Activated CD8-positive, alpha-beta memory T cell treated with anti-CD3 and anti-CD28 coated beads for 4 hours (primary cell): ENCODE measurements at places on chromosomes 11 and 22.

- peak; percentile 22 for DNase-seq
Measured at GRCh38 chr22:46355369-46355995, 20.0 kb downstream of the TRMU start.

DNA sequence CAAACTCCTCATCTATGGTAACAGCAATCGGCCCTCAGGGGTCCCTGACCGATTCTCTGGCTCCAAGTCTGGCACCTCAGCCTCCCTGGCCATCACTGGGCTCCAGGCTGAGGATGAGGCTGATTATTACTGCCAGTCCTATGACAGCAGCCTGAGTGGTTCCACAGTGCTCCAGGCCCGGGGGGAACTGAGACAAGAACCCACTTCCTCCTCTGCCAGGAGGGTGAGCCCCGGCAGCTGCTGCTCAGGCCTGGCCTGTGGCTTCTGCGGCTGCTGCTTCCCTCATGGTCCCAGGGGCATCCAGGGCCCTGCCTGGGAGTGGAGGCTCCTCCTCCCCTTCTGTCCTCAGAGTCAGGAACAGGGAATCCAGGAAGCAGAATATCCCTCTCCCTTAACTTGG, 98.4 kb downstream of the ZNF280B start:
- no peak for DNase-seq

DNA sequence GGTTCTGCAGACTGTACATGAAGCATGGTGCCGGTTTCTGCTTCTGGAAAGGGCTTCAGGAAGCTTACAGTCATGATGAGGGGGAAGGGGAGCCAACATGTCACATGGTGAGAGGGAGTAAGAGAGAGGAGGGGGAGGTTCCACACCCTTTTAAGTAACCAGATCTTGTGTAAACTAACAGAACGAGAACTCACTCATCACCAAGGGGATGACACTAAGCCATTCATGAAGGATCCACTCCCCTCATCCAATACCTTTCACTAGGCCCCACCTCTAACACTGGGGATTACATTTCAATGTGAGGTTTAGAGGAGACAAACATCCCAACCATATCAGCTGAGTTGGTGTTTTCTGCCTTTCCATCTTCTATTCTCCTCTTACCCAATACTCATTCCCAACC, 83.5 kb downstream of the BDNF start:
- DNase-seq, result no peak

DNA sequence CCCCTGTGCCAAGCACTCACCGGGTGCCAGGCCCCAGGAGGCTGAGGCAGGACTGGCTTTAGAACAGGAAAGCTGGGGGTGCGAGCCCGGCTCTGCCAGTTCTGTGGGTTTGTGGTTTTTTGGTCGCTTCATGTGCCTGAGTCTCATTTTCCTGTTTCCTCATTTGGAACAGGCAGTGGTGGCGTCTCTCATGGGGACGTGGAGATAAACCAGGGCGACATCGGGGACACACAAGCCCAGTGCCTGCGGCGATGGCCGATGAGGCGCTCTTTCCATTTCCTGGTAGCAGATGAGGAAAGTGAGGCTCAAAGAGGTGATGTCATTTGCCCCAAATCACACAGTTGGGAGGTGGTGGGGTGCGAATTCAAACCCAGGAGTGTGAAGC, 20.8 kb upstream of the CHKA start:
- peak; percentile 25 for DNase-seq

DNA sequence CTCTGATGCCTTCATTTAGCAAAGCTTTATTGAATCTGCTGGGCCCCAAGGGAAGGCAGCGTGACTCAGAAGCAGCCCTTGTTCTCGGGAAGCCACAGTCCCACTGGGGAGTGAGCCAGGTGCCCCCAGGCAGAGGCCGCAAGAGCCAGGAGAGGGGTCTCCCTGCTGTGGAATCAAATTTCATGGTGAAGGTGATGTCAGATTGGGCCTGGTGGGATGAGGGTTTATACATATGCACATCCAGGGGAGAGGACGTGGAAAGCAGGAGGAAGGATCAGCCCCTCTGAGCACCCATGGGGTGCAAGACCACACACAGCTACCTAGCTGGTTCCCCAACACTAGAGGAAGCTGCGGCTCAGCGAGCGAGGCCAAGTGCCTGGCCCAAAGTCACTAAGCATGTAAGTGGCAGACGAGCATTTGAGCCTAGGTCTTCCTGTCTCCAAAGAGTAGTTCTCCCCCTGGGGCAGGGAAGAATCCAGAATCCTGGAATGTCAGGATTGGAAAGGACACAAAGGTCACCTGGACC, 2.0 kb downstream of the SYNGR1 start:
- no peak for DNase-seq

DNA sequence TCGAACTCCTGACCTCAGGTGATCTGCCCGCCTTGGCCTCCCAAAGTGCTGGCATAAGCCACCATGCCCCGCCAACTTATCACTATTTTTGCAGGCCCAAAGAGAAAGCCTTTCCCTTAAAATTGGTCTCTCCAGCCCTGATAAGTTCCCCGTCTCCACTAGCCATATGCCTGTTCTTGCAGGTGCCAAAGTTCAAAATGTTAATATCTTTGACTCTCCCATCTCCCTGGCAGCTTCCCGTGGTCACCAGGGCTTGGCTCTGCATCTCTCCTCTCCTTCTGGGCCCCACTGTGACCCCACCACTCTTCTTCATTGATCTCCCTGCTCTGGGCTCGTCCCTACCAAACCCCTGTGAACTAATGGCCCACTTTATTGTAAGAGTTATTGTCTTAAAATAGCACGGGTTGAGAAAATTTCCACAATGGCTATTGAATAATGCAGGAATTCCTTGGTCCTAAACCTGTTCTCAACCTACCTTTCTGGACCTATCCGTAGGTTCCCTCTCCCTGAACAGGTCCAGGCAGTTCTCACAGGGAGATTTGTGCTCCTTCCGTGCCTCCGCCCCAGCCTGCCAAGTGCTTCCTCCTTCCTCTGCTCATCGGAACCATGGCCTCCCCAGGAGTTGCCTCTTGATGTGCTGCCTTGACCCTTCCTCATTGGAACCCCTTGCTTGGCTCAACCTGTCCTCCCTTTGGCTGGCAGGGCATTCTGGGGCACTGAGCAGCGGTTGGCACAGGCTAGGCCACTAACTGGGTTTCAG, 147.5 kb downstream of the DSCAML1 start:
- no peak for DNase-seq

GRCh38 chr22:23693979-23694680, 3.3 kb downstream of the RGL4 start:
- no peak for DNase-seq

DNA sequence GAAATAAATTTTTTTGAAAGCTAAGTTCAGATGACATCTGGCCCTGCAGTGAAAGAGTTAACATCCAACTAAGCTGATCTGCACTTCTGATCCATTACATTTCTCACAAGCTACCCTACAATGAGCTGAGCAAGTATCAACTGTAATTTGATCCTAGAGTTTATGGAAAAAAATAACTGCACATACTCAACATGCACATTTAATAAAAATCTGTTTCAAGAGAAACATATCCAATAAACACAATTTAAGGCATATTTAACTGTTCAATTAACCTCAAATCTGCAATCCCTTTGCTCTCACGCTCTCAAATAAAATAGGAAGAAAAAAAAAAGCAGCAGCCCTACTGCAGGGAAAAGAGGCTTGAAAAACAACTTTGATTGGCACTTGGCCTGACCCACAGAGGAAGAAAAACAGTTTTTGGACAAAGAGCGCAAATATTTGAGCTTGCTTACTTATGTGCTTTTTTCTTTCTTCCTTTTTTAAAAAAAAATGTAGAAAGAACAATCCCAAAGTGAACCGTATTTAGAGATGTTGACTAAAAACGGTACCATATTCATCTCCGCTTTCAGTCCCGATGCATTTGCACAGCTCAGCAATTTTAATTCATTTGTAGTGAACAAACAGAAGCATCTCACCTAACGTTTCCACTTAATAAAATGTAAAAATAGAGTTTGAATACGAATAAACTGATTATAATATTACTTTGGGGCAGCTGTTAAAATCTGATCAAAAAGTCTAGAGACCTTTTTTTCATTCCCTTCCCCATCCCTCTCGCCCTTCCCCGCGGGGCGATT, 1.6 kb downstream of the SESN3 start:
- DNase-seq, result no peak

- DNase-seq, result no peak
Measured at GRCh38 chr11:17887779-17888178, 125.1 kb downstream of the SERGEF start.

DNA sequence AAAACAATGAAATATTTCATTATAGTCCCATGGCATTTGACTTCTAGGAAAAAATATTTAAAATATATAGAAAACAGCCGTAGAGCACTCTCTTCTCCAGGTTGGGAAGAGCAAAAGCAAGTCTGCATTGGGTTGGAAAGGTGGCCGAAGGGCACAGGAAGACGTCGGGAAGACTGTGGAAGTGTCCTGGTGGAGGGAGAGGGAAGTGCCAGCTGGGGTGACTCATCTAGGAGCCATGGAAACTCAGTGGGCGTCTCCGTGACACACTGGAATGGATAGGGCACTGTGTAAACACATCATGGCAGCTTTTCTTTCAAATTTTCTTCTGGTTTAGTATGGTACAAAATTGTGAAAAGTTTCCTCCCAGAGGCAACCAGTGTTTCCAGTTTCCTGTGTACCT, 12.7 kb downstream of the GTPBP1 start:
- DNase-seq, result no peak

DNA sequence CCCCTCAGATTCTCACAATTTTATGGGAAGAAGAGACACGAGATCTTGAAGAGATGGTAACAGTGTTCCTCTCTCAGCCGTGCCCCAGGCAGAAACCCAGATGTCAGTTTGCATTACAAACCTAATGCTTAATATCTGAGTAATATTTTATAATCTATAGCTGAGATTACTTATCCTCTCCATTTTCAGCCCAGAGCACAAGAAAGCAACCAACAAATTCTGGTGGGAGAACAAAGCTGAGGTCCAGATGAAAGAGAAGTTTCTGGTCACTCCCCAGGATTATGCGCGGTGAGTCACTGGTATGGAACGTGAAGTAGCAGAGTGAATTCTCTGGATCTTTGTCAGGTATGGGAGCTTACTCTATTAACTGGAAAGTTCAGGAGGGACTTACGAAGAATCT, 884 bp downstream of the CENATAC start:
- no peak for DNase-seq

DNA sequence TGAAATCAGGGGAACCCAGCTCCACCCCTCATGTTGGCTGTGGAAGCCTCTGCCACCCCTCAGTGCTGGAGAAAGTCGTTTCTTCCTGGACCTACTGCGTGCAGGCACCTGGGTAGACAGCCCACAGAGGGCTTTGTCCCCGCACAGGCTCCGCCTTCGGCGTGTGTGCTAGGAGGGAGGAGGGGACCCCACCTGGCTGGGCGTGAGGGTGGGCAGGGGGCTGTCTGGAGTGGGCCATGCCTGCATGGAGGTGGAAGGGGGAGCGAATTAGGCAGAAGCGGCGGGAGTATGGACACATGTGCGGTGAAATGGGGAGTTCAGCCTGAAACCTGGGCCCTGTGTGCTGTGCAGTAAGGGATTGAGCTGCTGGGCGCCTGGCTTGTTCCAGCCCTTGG, 49.3 kb downstream of the FBLN1 start:
- DNase-seq, result no peak

- no peak for DNase-seq
Measured at GRCh38 chr11:115715251-115715770, 211.1 kb upstream of the CADM1 start.

DNA sequence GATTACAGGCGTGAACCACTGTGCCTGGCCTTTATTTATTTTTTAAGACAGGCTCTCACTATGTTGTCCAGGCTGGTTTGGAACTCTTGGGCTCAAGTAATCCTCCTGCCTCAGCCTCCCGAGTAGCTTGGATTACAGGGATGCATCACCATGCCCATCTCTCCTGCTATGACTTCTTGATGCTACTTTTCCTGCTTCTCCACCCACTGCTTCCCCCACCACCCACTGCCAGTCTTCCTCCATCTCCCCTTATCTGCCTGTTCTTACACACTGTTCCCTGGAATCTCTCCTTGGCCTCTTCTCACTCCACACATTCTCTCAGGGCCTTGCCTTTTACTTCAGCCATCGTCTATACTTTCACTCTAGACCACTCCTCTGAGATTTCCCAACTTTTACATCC, 17.3 kb upstream of the TPP1 start:
- DNase-seq, result no peak

- DNase-seq, result no peak
Measured at GRCh38 chr22:38316364-38317121, 690 bp downstream of the CSNK1E start.

GRCh38 chr22:29126670-29127395, 54.0 kb downstream of the KREMEN1 start:
- DNase-seq, result no peak

DNA sequence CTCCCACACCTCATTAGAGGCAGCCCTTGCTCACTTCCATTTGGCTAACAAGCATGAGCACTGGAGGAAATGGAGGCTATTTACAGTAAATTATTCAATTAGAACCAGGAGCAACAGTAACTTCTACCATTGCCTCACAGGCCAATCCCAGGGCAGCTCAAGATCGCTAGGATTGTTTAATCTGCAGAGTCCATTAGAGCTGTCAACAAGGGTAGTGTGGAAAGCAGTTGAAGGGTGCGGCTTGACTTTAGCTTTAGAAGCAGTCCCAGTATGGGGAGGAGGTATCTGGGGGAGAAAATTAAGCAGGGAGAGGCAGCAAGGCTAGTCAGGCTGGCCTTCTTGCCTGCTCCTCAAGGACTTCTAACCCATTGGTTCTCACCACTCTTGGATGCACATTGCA, 38.3 kb upstream of the CYP2R1 start:
- no peak for DNase-seq

DNA sequence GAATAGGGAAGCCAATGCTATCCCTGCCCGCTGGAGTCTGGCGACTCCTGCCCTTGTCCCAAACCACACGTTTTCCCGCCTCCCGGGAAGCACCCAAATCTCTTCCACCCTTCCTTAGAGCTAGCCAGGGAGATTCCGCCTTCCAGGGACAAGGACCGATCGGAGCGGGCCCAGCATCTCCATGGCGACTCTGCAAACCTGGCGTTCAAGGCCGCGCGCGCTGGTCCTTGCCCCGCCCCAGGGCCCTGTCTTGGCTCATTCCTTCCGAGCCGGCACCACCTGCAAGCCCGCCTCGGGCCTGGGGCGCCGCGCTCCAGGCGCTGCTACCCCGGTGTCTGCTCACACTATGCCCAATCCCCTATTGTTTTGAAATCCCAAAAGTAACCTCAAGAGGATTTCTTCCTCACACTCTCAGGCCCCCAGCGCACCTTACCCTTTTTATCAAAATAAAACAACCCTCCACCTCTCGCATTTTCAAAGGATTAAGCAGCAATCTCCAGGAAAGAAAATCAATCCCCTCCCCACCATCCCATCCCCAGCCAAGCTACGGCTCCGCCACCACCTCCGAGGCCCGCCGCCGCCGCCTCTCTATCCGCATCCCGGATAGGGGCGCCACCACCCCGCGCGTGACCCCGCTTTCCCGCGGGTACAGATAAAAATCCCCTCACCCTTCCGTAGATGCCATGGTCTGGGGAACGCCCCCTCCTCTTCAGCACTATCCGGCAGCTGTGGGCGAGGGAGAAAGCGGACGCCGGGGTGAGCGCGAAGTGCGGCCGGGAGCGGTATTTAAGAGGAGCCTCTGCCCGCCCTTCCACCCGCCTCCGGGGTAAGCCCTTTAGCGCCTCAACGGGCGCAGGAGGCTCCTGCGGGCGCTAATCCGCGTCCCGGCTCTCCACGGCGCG, 825 bp downstream of the SLC1A2 start:
- DNase-seq, result no peak
